Stimulated activated CD4-positive, alpha-beta T cell treated with anti-CD3 and anti-CD28 coated beads, Interleukin-1b, Interleukin-23, amount 100 ng/mL, for 1 hour (primary cell): ENCODE measurements at places on chromosomes 13 and 19.
A peak's percentile ranks its signal among the peaks of the same experiment; 100 is the strongest.

DNA sequence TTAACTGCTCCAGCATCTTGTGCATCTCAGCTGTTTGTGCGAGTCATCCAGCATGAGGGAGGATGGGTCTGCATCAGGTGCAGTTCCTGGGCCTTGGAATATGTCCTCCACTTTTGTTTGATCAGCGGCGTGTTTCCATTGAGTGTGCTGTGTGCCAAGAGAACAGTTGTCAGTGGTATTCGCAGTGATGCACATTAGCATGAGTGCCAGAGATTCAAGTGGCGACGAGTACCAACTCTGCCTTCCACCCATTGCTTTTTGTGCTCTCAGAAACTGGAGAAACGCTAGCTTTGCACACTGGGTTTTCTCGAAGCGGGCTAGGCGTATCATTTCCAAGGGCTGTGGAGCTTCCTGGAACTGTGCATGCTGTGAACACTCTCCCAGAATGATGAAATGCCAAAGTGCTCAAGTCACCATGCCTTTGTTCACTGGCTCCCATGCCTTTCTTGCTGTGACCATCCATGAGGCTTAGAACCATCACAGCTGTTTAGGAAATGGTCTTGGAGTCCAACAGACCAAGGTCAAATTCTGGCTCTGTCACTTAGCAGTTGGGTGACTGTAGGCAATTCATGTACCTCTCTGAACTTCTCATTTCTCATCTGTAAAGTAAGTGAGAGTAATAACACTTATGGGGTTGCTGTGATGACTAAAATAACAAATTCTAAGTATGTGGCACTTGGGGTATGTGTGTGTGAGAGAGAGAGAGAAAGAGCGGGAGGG lies 18.4 kb downstream of the LRCH1 start:
- no peak for DNase-seq

GRCh38 chr13:41452462-41452861 lies 4.9 kb upstream of the RGCC start:
- no peak for DNase-seq

DNA sequence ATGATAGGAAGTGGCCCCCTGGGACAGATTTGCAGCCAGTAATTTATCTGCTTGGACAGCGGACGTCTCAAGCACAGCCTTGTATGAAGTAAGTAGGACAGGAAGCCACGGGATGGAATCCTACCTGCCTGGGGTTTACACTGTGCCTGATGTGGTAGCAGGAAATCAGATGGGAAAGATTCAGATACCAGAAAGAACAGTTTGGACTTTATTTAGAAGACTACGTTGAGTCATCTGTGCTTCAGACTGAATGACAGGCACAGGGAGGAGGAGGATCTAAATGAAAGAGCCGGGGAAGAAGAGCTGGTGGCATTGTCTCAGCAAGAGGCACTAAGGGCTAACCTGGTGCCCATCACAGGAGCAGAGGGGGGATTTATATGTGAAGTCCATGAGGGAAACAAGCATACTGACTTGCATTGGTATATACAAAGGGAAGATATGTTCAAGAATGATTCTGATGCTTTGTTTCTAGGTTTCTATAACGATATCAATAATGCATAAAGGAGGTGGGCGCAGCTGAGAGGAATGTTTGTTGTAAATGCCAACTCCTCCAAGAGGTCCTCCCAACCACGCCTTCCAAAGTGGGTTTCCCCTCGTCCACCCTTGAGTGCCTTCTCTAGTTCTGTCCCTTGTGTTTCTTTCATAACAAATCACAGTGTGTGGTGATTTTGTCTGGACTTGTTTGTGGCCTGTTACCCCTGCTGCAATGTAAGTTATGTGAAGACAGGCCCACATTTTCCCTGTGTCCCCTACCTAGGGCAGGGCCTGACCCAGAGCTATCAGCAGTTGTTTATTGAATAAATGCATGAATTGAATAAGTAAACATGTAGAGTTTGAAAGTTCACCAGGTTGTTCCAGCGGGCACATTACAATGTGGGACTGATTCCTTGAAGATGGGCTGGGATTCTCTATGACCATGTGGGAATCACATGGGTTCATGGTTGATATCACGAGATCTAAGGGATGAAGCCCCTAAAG lies 328.4 kb downstream of the SLC7A1 start:
- DNase-seq, result no peak

GRCh38 chr19:18532168-18532890 lies 10.5 kb upstream of the ELL start:
- DNase-seq, result no peak

DNA sequence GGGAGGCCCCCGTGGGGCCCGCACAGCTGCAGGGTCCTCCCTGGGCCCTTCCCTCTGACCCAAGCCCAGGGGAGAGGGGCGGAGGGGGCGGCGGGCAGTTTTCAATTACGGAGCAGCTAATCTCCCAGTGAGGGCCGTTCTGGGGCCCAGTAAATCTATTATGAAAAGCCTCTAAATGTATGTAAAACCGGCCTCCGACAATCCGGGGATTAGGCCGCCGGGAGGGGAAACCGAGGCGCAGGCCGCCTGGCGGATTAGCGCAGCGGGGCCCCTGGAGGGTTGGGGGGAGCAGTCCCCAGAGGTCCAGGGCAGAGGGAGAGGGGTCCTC lies 25.1 kb downstream of the EFNA2 start:
- DNase-seq, result no peak

DNA sequence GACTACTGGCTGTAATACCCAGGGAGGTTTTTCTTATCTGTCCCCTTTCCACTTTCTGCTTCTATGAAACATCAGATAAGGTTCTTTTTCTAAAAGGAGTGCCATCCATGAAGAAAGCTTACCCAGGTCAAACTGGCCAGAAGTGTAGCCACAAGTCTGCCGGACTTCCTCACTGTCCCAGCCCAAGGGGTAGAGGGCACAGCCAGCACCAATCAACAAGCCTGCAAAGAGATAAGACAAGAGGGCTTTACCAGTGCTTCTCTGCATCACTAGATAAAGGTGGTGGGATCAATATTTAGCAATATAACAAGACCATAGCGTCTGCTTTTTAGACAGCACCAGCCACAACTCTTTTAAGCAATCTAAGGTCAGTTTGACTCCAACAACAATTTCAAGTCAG lies 224.7 kb downstream of the LHFPL6 start:
- no peak for DNase-seq

DNA sequence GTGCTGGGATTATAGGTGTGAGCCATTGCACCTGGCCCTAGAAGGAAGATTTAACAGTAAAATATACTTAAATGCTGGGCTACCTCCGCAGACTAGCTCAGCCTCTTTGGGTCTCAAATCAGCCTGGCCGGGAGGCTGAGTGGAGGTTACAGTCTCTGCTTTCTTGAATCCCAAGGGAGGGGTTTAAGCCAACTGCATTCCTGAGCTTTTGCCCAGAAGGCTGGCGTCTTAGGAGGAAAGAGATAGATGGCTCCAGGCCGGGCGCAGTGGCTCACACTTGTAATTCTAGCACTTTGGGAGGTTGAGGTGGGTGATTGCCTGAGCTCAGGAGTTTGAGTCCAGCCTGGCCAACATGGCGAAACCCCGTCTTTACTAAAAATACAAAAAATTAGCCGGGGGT lies 623 bp upstream of the C5AR1 start:
- no peak for DNase-seq

DNA sequence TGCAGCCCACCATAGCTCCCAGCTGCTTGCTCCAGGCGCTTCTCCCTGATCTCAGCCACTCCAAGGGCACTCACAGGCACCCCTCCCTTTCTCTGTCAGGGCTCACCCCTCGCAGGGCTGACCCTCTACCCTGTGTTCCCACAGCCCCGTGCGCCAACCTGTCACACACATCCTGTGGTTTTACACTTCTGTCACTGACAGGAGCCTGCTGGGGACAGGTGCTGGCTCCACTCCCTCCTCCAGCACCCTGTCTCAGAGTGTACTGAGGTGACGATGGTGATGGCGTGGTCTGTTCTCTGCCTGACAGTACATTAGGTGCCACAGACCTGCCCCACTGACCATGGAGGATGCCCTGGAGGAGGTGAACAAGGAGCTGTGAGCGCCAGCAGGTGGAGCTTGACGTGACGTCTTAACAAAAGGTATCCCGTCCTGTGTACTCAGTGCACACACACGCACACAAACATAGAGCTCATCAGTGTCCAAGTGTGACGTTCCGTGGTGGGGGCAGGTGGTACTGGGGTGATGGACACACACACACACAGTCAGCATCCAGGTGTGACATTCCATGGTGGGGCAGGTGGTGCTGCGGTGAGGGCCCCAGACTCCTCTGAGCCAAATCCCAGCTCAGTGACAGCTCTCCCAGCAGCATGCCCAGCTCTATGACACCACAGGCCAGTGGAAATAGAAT lies 20.9 kb downstream of the C19orf44 start:
- no peak for DNase-seq

- DNase-seq, result no peak
Measured at GRCh38 chr19:42185277-42185676, 32.2 kb downstream of the DEDD2 start.

DNA sequence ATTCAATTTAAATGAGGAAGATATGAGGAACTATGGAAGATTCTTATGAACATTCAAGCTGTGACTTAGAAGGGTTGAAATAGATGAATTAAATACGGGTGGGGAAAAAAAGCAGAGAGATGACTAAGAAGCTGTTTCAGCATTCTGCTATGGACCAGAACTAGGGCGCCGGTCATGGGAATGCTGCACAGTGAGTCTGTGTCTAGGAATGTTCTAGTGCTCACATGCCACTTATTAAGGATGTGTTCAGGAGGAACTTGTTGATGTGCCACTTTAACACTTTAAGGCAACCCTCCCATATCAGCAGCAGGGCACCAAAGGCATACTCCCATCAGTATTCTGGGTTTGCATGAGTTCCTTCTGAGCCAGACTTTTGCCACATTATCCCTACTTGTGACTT lies 152.1 kb downstream of the POSTN start:
- DNase-seq, result no peak

DNA sequence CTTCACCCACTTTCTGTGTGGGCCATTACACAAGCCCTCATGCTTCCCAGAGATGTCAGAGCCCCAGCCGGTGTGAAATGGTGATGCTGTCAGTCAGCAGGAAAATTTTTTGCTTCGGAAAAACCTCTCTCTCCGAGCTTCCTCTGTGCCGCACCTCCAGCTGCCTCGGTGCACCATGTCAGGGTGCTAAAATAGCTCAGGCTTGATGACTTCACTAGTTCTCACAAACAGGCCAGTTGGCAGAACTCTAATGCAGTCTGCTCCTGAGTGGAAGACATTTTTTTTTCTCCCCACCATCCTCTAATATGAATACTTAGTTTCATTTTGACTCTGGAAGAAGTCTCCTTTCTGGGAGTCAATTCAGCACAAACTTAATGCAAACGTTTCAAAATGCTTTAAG lies 71.3 kb downstream of the KLF12 start:
- no peak for DNase-seq

GRCh38 chr13:27830010-27830409 lies 37.7 kb downstream of the GSX1 start:
- DNase-seq, result peak; percentile 50

GRCh38 chr19:37466798-37467607 lies at the start of gene ZNF569:
Gene ZNF569 (minus strand): TSS chr19:37467444. CDS start chr19:37444921, 22,523 bp downstream.
- peak; percentile 68 for DNase-seq

DNA sequence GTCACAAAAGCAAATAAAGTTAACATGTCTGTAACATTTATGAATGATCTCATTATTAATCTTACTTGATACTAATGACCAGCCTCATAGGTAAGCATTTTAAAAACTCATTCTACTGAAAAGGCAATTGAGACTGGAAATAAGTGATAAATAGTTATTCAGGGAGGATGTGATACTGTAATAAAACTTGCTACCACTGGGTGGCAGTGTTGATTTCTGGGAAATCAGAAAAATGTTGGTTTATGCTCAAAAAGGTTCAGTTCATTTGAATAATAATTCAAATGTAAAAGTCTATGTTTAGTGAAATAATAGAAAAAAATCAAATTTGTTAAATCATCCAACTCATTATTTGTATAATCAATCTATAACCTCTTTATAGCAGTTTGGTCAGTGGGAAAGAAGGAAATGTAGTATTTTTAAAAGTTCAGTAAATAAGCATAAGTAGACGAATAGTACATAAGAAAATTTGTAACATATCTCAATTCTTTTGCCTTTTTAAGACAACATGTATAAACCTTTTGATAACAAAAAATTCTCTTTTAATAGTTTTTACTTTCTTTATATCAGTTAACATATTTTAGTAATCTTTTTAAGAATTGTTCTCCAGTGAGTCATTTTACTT lies 9.6 kb downstream of the ABHD13 start:
- DNase-seq, result no peak

- no peak for DNase-seq
Measured at GRCh38 chr19:927351-927779, 1.5 kb downstream of the ARID3A start.

DNA sequence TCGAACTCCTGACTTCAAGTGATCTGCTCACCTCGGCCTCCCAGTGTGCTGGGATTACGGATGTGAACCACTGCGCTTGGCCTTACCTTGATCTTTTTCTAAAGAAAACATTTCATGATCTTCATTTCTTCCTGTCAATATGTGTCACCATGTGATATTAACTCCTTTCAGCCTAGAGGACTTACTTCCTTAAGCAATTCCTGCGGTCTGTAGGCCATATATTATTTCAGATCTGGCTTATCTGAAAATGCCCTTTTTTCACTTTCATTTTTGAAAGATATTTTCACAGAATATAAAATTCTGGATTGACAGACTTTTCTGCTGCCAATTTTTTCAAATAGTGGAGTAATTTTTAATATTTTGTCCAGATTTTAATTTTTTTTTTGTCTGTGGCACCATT lies 2.0 kb upstream of the GPR32 start:
- no peak for DNase-seq

DNA sequence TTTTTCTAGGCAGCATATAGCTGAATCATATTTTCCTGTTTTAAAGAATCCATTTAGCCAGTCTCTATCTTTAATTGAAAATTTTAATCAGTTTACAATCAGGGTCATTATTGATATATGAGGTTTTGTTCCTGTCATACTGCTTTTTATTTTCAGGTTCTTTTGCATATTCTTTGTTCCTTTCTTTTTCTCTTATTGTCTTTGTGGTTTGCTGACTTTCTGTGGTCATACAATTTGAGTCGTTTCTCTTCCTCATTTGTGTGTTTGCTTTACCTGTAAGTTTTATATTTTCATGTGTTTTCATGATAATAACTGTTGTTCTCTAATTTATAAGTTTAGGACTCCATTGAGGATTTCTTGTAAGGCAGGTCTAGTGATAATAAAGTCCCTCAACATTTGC lies 812.6 kb downstream of the DACH1 start:
- no peak for DNase-seq

GRCh38 chr19:47243364-47243775 lies 12.4 kb upstream of the BBC3 start:
- no peak for DNase-seq

DNA sequence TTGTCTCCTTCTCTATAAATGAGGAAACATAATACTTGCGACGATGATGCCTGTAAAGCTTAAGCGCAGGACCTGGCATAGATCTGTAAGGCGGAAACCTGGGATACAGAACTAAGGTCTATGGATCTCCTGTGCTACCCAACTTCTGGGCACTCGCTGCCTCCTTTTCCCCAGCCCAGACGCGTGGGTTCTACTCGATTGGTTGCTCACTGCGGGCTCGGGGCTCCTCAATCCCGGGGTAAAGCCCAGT lies 615 bp upstream of the PSMC4 start:
- DNase-seq, result no peak

- no peak for DNase-seq
Measured at GRCh38 chr13:46345398-46345797, 41.7 kb downstream of the RUBCNL start.

- DNase-seq, result no peak
Measured at GRCh38 chr19:41225238-41226052, 6.4 kb downstream of the AXL start.

GRCh38 chr19:51116736-51117286 lies 7.9 kb upstream of the SIGLEC9 start:
- no peak for DNase-seq
